Stimulated activated CD8-positive, alpha-beta memory T cell treated with anti-CD3 and anti-CD28 coated beads, Interleukin-12 subunit alpha, Interleukin-12 subunit beta, amount 100 ng/mL, for 1 hour (primary cell): ENCODE measurements at places on chromosomes 6 and 20.

DNA sequence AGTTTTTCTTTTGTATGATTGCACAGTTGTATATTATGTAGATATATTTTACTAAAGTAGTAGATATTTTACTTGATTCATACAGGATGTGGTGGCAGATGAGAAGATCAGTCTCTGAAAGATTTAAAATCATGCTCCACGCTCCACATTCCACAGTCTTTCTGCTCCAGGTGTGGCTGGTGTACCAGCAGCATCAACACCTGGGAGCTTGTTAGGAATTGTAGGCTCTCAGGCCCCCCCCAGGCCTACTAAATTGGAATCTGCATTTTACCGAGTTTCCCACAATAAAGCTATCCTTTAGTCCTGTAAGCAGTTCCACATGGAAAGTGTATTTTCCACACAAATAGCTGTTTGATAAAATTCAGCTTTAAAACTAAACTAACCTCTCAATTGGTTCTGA, 537.4 kb downstream of the BCKDHB start:
- no peak for DNase-seq

GRCh38 chr6:79250559-79250958, 16.1 kb upstream of the HMGN3 start:
- no peak for DNase-seq

GRCh38 chr6:155980768-155981079, 525.1 kb upstream of the NOX3 start:
- no peak for DNase-seq

GRCh38 chr6:38236631-38237030, 403.1 kb downstream of the BTBD9 start:
- no peak for DNase-seq

DNA sequence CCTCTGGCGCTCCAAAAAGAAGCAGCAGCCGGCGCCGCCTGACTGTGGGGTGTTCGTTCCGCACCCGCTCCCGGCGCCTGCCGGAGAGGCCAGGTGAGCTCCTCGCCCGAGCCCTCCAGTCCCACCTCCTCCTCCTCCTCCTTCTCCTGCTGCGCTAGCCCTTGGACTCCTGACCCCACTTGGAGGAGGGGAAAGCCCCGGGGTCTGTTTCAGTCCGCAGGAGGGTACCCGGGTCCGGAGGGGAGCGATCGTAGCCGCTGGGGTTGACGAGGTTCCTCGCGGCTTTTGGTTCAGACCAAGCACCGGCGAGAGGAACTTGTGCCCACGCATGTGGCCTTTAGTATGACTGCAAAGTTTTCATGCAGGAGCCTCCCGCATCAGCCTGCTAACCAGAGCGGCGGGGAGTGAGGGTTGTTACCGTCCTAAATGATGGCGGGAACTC, 493 bp downstream of the CRYBG1 start:
- no peak for DNase-seq
